Lung (tissue), 17 donors: ENCODE measurements at places on chromosomes 7 and 10.

GRCh38 chr10:11823122-11823988 lies at the start of gene PROSER2:
Gene PROSER2, plus strand, starts transcription at chr10:11823356. Its CDS starts 28,722 bp downstream, at chr10:11852078.
- DNase-seq, result peak; percentile 58

DNA sequence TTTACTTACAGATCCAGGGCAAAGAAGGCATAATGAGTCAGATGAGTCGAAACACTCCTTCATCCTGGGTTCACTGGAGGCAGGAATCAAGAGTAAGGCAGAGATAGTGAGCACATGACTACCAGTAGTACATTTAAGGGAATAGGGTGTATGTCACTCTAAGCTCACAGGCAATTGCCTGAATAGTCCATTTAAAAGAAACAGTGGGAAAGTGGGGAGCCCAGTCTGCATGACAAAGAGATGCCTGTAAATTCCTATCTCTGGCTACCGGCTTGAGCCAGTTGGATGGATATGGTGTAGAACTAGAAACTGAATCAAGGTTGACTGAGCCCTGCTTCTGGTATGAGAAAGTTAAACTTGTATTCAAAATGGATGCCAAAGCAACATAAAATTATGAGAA lies 861.5 kb upstream of the ZWINT start:
- DNase-seq, result no peak

- DNase-seq, result no peak
Measured at GRCh38 chr7:14888962-14889361, 13.6 kb downstream of the DGKB start.

GRCh38 chr10:1774796-1775195 lies 37.5 kb upstream of the ADARB2 start:
- no peak for DNase-seq

- DNase-seq, result peak; percentile 61
Measured at GRCh38 chr10:116771101-116771958, 29.0 kb upstream of the HSPA12A start.

DNA sequence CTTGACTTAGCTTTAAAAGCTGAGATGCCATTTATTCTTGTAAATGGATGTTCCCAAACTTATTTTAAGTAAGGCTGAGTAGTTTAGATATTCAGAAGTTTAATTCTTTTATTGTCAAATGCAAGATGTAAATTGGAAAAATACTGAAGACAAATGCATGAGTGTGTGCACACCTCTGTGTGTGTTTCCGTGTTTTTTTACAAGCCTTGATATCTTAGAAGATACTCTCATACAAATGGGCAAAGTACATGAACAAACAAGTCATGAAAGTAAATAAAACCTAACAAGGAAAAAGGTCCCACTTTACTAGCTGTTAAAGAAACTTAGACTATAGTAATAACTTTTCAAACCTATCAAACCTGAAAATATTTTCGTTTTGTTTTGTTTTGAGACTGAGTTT lies 29.0 kb downstream of the ACSL5 start:
- no peak for DNase-seq

GRCh38 chr10:119138346-119139306 lies 26.9 kb downstream of the SFXN4 start:
- no peak for DNase-seq

DNA sequence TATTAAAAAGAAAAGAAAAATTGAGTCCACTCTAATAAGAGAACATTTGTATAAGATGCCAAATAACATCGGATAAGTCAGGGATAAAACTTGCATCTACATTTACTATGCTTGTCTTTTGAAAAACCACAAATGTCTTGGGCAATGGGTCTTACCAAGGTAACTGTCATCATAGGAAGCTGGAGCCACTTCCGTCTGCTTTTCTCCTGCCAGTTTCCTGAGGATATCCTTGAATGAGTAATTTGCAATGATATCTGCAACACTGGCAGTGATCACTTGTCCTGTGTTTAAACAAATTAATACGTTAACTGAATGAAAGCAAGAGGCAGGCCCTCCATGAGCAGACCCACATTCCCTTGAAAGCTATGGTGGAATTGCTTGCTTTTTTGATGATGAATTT lies 47.3 kb downstream of the ITGA8 start:
- no peak for DNase-seq

- peak; percentile 64 for DNase-seq
Measured at GRCh38 chr7:151867912-151868311, 9.0 kb downstream of the PRKAG2 start.

DNA sequence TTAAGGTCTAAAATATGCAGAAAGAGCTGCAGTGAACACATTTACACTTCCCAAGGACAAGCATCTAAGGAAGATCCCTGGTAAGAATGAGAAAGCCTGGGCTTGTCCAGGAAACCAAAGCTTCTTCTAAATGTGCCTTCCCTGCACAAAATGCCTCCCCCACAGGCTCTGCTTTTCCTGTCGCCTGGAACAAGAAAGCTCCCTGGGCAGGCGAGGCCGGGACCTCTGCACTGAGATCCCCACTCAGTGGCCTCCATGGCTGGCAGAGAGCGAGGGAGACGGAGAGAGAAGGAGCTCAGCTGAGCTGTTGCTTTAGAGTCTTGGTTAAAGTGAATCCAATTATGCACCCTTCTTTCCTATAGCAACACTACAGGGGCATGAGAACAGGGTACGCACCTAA lies 75.6 kb downstream of the AMZ1 start:
- DNase-seq, result peak; percentile 25

- DNase-seq, result no peak
Measured at GRCh38 chr7:101635484-101635883, 6.4 kb upstream of the MYL10 start.

DNA sequence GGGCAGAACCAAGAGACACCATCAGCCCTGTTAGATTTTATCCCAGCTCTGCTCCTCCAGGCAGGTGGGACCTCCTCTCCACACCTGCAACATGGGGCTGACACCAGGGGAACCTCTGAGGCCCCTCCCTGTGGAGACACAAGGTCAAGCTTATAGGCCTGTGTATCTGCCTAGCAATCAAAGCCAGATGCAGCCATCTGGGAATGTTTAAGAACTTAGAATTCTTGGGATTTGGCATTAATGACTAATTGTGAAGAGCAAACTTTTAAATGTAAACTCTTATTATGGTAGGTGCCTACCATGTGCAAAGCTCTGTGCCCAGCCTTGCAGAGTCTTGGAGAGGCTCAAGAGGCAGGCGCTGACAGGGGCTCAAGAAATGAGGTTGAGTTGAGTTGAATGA lies 52.1 kb downstream of the TBATA start:
- DNase-seq, result no peak
